ENCODE measurements at places on chromosomes 6 and 20.

GRCh38 chr20:24998631-24999445, 6.3 kb upstream of the APMAP start:
- DNase-seq, result no peak

DNA sequence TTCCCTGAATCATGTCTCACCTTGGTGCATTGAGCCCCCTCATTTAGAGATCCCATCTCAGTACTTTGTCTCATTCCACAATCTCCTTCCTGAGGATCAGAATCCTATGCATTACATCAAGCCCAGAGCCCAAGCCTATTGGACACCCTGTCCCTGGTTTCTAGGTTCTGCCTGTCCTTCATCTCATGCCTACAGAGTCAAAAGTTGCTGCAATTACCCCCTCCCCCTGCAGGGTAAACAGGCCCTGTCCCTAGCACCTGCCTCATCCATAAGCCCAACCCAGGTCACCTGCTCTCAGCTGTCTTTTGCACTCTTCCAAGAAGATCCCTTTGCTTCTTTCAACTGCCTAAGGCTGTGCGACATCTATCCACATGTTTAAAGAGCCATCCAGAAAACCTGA, 93.9 kb downstream of the SPTLC3 start:
- no peak for DNase-seq

GRCh38 chr20:55693641-55694040, 311.7 kb downstream of the CBLN4 start:
- no peak for DNase-seq

DNA sequence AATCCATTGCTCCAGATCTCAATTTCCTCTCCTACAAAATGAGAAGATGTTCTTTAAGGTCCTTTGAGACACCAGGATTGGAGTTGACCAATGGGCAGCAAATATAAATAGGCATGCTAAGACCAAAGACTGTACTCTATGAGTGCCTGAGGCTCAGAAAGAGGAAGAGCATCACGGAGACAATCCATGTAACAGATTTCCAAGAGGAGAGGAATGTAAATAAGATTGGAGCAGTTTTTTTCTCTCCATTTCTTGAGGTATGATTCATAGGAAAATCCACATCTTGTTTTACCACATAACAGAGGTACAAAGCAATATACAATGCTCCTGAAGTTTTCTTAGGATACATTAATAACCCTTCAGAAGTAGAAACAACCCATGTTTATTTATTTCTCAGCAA, 109.8 kb downstream of the UBE3D start:
- DNase-seq, result peak; percentile 77

- no peak for DNase-seq
Observed at GRCh38 chr6:168208402-168208801, 111.2 kb downstream of the DACT2 start.

GRCh38 chr20:38001981-38002380, 31.3 kb downstream of the TTI1 start:
- no peak for DNase-seq

GRCh38 chr6:6908121-6908520, 199.6 kb upstream of the RREB1 start:
- no peak for DNase-seq

GRCh38 chr6:157594292-157594691, 213.3 kb downstream of the ZDHHC14 start:
- DNase-seq, result no peak

DNA sequence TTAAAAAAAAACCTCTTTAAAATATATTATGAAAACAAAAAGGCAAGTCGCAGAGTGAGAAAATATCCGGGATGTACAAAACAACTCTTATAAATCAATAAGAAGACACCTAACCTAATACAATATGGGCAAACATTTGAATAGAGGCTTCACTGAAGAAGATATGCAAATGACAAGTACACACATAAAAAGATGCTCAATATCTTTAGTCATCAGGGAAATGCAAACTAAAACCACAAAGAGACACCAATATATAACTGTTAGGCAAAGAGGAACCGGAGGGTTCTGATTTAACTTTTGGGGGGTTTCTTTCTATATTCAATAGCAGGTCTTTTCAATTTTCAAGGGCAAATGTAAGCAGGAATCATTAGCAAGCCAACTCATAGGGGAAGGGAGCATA, 480.7 kb upstream of the SPTLC3 start:
- DNase-seq, result no peak

DNA sequence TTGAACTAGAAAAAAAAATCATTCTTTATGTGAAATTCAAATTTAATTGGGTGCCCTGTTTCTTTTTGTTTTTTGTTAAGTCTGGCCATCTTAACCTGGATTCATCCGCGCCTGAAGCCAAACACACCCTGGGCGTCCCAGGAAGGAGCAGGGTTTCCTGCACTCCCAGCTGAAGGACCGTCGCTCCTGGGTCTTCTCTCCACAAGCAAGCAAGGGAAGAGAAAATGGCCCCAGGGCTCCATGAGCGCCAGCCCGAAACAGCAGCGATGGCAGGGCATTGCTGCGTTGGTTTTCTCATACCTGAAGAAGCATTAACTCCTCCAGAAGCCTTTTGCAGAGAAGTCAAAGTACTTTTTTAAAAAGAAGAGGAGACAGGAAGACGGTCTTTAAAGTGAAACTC, 105.4 kb upstream of the AFDN start:
- DNase-seq, result no peak

- peak; percentile 10 for DNase-seq
Observed at GRCh38 chr20:47713878-47714450, 71.3 kb downstream of the SULF2 start.

DNA sequence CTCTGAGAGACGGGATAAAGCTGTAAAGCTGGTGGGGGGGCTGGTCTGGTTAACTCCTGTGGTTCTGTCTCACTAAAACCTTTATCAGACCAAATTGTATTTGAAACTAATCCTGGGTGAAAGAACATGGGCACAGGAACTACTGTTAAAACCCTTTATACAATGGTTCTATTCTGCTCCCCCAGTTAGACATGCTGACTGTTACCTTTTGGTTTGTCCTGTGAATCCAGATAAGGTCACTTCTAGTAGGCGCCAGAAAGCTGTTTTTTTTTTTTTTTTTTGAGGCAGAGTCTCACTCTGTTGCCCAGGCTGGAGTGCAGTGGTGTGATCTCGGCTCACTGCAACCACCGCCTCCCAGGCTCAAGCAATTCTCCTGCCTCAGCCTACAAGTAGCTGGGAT, 29.7 kb downstream of the GSTA4 start:
- no peak for DNase-seq

DNA sequence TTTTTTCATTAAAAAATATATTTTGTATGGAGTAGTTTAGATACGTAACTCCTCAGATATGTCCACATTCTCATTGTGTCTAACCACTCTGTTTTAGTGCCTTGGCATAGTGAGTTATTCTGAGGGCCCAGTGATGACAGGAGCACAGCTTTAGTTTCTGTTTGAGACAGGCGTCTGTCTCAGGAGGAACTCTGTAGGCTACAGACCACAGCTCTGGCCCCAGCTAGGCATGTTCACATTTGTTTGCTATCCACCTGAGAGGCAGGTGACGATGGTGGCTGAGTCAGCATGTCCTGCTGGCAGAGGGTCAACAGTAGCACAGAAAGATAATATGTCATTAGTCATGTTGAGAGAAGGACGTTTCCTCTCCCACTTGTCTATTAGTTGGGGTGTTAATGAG, 16.3 kb downstream of the LRRC1 start:
- DNase-seq, result no peak

GRCh38 chr6:125746731-125747588, 2.5 kb upstream of the HEY2 start:
- peak; percentile 79 for DNase-seq

DNA sequence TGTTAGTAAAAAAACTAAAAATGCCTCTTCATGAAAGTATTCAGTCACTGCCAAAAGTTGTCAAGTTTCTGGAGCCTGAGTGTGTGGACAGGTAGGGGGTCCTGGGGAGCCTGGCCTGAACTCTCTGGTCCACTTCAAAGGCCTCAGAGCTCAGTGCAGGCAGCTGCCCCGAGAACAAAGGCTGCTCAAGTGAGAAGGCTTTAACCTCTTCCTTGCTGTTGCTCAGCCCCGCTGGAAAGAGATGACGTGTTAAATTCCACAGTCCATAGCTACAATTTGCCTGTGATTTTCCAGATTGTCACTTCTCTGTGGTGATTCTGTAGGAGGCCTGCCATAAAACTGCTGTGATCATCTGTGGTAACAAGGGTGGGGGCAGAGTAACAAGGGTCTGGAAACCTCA, 96.9 kb downstream of the FAM120B start:
- DNase-seq, result peak; percentile 76

DNA sequence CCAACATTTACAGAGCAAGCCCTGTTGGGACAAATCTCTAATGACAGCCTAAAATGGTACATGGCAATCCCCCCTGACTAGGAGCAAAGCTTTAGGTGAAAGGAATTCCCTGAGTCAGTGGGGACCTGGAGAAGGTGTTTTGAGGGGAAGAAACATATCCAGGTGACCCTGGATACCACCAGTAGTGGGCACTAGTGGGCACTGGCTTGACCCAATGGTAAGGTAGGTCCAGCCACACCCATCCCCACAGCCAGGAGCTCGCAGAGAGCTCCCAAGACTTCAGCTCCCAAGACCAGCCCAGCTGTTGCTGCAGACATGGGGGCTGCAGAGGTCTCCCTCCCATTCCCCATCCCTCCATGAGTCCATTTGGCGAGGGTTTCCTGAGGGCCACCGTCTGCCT, 19.5 kb downstream of the GRM4 start:
- no peak for DNase-seq

- DNase-seq, result no peak
Observed at GRCh38 chr6:42071881-42072583, 21.7 kb downstream of the TAF8 start.

- DNase-seq, result peak; percentile 70
Observed at GRCh38 chr6:131924881-131925474, 26.2 kb downstream of the CCN2 start.

DNA sequence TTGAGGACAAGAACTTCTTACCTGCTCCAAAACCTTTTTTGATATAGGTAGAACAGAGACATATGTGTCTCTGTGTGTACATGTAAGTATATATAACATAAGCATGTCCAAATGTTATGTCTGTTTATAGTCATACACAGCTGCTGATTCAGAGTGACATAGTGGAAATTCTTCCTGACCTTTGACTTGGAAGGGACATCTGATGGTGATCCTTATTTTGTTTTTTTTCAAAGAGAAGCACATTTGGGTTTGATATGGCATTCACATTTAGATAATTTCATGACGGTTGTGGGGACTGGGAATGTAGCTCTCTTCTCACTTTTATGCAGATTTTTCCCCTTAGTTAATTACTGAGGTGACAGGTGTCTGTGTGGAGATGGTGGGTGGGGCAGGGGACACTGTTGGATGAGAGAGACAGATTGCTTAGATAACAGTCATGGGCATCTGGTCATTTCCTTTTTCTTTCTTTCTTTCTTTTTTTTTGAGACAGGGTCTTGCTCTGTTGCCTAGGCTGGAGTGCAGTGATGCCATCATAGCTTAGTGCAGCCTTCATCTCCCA, 39.0 kb downstream of the FARS2 start:
- DNase-seq, result no peak

- no peak for DNase-seq
Observed at GRCh38 chr20:59508729-59509128, 95.6 kb upstream of the PHACTR3 start.

GRCh38 chr20:46145713-46146112, 27.6 kb downstream of the CD40 start:
- no peak for DNase-seq

Measured in astrocyte of the spinal cord (primary cell).